Caudate nucleus (tissue), 63 donors: ENCODE measurements at places on chromosomes 12 and 14.

DNA sequence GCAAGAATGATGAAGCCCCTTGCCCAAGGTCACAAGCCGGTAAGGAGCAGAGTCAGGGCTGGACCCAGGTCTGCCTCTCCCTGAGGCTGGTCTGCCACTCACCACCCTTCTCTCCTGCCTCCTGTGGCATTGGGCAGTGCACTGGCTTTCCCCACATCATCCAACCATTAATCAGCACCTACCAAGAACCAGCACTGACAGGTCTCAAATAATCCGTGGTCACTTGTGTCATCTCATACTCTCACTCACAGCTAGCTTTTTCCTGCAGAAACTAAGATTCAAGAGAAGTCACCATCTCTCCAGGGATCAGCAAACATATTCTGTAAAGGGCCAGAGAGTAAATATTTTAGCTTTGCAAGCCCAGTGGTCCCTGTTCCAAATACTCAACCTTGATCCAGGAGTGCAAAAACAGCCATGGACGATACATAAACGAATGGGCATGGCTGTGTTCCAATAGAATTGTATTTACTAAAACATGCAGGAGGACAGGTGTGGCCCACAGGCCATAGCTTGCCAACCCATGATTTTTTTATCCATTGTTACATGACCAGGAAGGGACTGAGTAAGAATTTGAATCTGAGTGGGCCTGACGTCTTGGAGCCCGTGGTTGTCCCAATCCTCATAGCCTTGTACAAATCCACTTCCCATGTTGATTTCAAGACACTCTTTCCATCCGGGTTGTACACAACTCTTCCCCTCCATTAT lies 374.2 kb downstream of the BCL11B start:
- no peak for DNase-seq

- DNase-seq: no peak
Observed at GRCh38 chr12:131773582-131774221, 54.5 kb upstream of the MMP17 start.

DNA sequence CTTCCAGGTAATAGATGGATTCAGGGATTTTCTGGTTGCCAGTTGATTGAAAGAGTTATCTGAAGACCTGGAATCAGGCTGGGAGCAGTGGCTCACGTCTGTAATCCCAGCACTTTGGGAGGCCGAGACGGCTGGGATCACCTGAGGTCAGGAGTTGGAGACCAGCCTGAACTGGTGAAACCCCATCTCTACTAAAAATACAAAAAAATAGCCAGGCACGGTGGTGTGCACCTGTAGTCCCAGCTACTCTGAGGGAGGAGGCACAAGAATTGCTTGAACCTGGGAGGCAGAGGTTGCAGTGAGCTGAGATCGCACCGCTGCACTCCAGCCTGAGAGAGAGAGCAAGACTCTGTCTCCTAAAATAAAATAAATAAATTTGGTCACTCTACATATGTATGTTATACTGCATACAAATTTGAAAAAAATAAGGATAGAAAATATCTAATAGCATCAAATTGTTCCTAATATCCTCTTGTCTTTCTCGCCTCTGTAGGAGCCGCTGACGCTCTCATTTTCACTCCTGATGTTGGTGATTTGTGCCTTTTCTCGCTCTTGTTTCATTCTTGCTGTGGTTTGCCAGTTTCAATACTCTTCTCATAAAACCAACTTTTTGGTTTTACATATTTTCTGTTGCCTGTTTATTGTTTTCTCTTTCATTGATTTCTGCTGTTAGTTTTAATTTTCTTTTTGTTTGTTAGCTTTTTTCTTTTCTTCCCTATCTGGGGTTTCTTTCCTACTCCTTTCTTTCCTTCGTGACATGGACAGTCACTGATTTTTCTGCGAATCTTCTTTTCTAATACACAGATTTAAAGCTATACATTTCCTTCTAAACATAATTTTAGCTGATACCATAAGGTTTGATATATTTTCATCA lies 23.8 kb upstream of the PLD4 start:
- no peak for DNase-seq

DNA sequence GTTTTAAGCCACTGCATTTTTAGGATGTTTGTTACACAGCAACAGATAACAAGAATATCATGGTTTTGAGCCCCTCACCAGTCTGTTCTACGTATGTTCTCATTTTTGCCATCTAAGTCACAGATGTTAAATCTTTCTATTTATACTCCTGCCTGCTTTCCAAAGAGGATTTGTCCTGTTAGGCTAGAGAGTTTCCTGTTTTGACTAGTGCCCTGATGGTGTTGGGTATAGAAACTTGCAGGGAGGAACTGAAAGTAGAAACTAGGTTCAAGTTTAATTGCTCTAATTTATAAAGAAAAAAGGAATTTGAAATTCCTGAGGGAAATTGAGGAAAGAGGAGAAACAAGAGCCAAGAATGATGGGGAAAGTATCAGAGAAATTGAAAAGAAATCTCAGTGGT lies 74.4 kb upstream of the COCH start:
- DNase-seq: no peak

DNA sequence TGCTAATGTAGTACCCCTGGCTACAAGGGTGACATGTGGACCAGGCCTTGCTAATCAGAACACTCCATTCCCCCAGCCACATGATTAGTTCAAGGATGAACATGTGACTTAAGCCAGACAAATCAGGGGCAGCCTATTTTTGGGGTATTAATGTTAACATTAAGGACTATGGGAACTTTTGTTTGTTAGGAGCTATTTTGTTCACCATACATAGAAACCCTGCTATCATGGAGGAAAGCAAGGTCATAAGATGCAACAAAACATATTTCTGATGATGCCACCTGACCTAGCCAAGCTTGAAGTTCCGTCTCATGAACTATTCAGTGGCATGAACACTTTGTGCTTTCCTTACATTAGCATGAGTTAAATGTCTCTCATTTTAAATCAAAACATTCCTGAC lies 90.8 kb upstream of the PELI2 start:
- DNase-seq: no peak

DNA sequence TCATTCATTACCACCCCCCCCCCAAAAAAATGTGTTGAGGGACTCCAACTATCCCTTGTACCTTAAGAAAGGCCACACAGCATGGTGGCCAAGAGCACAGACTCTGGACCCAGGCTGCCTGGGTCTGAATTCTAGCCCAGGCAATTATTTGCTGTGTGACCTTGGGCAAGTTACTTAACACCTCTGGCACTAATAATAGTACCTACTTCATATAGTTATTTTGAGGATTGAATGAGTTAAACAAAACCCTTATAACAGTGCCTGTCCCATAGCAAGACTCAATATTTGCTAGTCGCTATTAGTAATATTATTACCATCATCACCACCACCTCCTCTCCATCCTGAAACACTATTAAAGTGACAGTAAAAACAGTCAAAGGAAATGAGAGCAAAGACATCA lies 37.2 kb downstream of the NT5DC3 start:
- no peak for DNase-seq

GRCh38 chr12:131436922-131437705 lies 273.8 kb upstream of the SFSWAP start:
- DNase-seq: no peak

- DNase-seq: no peak
Observed at GRCh38 chr14:98623788-98624415, 648.1 kb downstream of the BCL11B start.

DNA sequence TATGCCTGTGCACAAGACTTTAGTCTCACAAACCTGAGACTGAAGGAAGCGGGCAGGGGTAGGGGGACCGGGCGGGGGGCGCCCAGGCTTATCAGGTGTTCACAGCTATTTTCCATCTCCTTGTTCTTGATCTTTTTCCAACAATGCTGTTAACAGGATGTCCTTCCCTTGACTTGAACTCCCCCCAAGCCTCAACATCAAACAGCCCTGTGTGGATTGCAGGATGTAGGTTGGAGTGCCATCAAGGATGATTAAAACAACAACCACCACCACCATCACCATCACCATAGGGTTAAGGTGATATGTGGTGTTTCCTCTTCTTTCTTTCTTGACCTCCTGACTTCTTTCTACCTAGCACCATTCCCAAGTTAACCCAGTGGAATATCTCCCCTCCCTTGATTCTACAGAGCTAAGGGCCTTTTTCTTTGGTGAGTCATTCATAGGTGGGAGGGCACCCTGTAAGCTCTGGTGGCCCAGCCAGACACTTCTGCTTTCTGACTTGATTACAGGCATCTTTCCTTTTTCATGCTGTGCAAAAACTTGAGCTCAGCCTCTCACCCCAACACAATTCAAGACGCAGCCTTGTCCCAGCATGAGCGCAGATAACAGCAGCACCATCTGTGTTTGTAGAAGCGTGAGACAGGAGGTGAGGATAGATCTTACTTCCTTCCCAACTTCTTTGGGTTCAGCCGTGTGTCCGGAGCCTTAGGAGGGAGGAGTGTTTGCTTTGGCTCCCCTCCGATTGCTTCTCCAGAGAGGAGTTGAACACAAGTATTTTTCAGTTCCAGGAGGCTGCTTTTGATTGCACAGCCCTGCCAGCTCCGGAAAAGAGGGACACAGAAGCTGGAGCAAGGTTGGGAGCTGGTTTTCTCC lies 26.8 kb downstream of the FLVCR2 start:
- DNase-seq: no peak

DNA sequence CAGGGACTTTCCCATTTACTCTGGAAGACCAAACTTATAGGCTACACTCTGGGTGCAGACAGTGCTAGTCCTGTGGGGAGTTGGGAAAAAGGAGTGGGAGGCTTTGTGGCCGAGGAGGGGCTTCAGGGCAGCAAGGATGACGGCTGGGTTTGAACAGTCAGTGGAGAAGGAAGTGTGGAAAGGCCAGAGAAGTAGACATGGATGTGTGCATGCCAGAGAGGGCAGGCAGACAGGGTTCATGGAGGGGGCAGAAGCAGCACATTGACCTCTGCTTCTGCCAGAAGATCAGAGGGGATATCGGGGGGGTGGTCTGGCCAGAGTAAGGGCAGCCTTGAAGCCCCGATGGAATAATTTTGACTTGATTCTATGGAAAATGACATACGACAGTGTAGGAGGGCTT lies 27.2 kb upstream of the KCNA5 start:
- DNase-seq: no peak

- no peak for DNase-seq
Observed at GRCh38 chr12:28034271-28034670, 61.7 kb upstream of the PTHLH start.

DNA sequence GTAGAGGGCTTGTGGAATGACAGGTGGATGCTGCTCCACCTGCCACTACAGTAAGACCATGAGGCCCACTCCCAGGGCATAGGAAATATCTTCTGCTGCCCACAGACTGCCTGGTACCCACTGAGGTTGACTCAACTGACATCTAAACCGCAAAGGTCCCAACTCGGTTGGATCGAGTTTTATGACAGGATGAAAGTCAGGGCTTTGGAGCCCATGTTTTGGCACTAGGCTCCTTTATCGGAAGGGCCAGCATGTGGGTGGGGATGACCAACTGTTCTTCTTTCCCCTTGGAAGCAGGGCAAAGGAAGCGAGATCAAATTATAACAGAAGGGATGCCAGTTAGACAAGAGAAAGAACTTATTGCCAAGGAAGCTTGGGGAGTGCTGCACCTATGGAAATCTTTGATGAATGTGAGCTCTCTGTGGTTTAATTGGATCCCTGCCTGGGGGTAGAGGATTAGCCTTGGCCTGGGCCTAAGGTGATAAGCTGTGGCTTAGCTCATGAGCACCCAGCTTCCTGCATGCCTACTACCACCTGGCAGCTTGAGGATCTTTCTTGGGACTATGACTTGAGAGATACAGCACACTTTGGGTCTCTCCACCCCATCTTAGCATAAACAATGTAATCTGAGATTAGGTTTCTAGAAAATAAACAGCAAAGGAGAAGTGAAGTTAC lies 121.8 kb downstream of the KCNA5 start:
- DNase-seq: no peak

- DNase-seq: no peak
Observed at GRCh38 chr12:50249464-50250182, 33.7 kb downstream of the LIMA1 start.

GRCh38 chr14:66884149-66884548 lies 305.1 kb upstream of the GARIN2 start:
- no peak for DNase-seq

DNA sequence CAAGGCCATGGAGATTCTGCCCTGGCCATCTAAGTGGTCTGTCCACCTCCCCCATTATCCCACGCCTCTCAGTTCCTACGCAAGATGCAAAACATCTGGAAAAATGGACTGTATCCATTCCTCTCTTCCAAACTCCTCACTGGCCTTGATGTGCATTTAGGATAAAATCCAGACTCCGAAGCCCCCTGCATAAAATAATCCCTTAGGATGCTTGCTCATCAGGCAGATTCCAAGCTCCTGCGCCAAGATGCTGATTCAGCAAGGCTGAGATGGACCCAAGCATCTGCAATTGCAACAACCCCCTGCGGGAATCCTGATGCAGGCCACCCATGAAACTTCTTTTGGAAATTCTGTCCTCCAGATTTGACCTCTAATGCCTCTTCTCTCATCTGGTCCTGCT lies 81.6 kb downstream of the SPRING1 start:
- DNase-seq: no peak

- no peak for DNase-seq
Observed at GRCh38 chr14:35539969-35540368, 6.0 kb downstream of the INSM2 start.

GRCh38 chr12:13937735-13938134 lies 43.7 kb downstream of the GRIN2B start:
- DNase-seq: no peak

GRCh38 chr12:53174881-53175491 lies 5.5 kb upstream of the ZNF740 start:
- no peak for DNase-seq

GRCh38 chr12:517538-517937 lies 57.8 kb downstream of the B4GALNT3 start:
- DNase-seq: no peak

DNA sequence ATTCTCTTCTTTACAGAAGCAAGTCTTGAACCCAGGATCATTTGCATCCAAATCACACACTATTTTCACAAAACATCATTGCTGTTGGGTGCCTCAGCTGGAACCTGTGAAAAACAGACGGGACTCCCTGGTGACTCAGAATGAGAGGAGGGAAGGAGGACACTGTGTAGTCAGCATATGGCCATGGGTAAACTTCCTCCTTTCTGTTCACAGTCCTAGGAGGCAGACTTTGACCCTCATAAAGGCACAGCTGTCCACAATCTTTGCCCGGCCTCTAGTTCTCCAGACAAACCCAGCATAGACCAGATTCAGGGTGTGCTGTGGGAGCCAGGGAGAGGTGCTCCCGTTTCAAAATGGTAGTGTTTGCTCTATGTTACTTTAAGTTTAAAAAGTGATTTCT lies 62.0 kb downstream of the DYRK2 start:
- DNase-seq: no peak

- DNase-seq: no peak
Observed at GRCh38 chr12:98437806-98438595, 77.4 kb upstream of the TMPO start.

- no peak for DNase-seq
Observed at GRCh38 chr12:120872487-120872886, 31.7 kb downstream of the SPPL3 start.

GRCh38 chr12:2075508-2076195 lies 22.9 kb downstream of the CACNA1C start:
- no peak for DNase-seq
